ENCODE measurements at places on chromosomes 7 and 10. TPM values are rescaled to one million over a fixed set of nuclear protein-coding genes. Genes with fewer than 3 reads are reported as not detected.

DNA sequence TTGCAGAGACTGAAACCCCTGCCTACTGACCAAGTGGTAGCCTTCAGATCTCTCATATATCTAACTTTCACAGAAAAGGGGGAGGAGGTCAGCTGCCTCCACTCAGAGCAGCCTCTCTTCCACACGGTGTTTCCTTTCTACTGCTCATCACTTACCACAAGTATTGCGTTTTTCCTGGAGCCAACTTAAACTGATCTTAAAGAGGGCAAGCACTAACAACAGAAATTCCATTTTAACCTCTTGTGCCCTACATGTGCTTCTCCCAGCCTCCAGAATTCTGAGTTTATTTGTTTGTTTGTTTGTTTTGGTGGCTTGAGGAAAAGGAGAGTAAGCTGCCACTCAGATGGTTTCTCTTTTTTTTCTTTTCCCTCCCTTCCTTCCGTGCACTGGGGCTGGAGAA, 19.1 kb downstream of the SKIDA1 start:
- DNase-seq, result no peak

DNA sequence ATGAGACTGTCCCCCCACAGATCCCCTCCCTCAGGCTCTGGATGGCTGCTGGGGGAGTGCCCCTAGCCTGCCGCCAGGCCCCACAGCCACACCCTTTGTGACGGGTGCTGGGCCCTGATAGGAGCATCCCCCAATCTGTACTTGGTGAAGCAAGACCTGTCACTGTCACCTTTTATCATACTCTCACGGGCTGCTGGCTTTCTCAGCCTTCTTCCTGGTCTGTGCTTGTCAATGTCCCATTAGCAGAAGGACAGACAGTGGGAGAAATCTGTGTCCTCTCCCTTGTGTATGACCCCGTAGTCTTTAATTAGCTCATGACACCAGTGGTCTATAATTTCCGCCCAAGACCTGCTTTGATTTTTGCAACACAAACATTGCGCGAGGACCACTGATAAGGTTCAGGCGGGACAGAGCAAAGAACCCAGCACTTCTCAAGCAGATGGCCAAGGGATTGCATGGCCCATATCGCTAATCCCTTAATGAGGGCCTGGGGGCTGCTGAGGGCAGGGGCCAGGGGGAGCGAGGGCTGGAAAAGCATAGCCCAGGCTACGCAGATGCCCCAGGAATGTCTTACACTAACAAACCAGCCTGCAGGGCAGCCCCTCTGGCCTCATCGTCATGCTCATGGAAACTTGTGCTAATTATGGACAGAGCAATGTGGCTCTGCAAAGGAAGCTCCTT, 127.8 kb downstream of the PTPN20 start:
- DNase-seq, result no peak

- no peak for DNase-seq
Measured at GRCh38 chr10:91120348-91120747, 100.1 kb upstream of the PCGF5 start.

GRCh38 chr10:62545160-62546066, 171.2 kb downstream of the ZNF365 start:
- DNase-seq, result no peak

DNA sequence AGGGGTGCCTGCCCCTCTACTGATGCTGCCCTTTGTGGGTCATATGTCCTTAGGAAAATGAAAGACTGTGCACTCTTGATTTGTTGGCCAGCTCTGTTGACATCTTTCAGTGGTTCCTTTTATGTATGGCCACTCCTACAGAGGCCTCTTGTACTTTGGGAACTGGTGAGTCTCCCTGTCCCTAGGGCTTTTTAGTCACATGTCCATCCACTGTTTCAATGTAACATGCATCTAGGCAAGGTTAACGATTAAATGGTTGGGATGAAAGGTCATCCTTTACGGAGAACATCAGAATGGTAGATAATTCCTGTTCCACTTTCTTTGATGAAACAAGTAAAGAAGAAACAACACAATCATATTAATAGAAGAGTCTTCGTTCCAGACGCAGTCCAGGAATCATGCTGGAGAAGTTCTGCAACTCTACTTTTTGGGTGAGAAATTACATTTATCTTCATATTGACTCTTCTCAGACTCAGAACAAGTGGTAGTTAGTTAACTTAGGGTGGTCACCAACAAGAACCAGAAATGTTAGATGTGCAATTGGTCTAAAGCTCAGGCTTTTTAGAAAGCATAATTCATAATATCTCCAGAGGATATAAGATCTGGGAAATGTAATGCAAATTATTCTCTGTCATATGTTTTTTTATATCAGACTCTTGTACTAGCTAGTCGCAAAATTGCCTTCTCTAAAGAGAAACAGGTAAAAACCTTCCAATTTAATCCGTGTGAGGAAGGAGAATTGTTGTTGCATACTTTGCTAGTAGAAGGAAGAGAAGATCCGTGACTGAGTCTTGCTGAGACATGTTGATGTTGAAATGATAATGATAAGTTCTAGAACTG, at the start of gene ABCC2:
Gene ABCC2 (plus strand): TSS at position 194 of the 840 bp plus-strand sequence. CDS start 205 bp downstream, at position 399.
- DNase-seq, result no peak

DNA sequence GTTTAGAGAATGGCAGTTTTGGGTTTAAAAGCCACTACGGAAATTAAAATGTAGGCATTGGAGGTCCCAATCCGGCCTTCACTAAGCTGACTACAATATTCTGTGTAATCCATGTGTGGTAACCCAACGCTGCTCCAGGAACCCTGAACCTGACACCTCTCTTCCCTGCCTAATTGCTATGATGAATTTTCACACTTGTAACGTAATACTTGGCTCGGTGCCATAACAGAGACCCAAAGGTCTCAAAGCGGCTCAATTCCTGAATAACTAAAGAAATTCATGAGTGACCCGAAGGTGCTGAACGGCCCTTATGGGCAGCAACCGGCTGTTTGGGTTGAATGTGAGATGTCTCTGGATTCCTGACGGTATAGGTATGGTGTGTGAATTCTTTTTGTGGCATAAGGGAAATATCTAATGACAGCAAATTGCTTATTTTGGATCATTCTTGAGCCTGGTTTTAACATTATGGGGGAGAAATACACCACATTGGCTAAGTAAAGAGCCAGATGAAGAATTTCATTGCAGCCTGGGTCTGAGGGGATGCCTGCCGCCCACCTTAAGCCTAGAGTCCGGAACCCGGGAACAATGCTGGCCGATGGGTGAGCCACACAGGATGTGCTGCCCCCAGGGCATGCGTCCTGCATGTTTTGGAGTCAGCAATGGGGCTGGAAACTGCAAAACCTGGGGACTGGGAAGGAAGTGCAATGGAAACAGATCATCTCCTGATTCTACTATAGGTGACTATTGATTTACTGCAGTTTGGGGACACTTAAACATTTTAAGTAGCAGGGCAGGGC, 69.7 kb upstream of the FZD8 start:
- no peak for DNase-seq

UCMA gene
- not detected for total RNA-seq

A1CF gene
- 69.7 TPM for total RNA-seq

ORAI2 gene
- 4.2 TPM for total RNA-seq

PPP1R3C gene
- total RNA-seq, result 0.64 TPM

NYAP1 gene
- total RNA-seq, result 0.47 TPM

TMEM213 gene
- not detected for total RNA-seq

Measured in left colon (tissue), 2 donors.